Stimulated activated CD4-positive, alpha-beta T cell treated with anti-CD3 and anti-CD28 coated beads, Interleukin-15, amount 100 ng/mL, for 1 hour (primary cell): ENCODE measurements at places on chromosomes 12 and 14.

DNA sequence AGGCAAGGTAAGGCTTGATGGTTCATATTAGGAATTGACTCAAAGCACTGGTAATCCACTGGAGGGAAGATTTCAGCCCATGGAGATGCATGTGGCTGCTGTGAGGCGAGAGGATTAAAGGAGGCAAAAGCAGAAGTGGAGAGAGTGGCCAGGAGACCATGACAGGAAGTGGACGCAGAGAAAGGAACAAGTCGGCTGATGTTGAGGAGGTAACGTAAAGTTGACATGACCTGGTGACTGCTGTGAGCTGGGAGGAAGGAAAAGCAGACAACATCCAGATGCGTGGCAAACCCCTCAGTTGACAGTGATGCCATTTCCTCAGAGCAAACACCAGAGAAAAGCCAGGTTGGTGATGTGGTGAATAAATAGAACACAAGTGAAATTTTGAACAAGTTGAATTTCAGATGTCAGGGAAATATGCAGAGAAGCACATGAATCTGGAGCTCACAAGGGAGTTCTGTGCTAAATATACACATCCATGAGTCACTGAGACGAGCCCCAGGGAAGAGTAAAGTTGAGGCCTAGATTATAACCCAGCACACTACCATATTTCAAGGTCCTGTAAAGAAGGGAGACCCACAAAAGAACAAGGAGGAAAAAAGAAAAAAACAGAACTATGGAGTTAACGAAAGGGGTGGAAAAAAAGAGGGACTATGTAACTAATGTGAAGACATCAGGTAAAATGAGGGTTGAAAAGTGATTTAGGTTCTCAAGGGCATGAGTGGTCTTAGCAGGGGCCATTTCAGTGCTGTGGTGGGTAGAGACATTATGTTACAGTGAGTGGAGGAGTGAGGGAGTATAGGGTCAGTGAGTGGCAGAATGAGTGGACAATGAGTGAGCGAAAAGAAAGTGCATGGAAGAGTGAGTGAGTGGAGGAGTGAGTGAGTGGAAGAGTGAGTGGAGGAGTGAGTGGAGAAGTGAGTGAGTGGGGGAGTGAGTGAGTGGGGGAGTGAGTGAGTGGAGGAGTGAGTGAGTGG lies 61.6 kb upstream of the GZMB start:
- no peak for DNase-seq

GRCh38 chr12:40240779-40241178 lies 16.0 kb downstream of the LRRK2 start:
- DNase-seq = no peak

DNA sequence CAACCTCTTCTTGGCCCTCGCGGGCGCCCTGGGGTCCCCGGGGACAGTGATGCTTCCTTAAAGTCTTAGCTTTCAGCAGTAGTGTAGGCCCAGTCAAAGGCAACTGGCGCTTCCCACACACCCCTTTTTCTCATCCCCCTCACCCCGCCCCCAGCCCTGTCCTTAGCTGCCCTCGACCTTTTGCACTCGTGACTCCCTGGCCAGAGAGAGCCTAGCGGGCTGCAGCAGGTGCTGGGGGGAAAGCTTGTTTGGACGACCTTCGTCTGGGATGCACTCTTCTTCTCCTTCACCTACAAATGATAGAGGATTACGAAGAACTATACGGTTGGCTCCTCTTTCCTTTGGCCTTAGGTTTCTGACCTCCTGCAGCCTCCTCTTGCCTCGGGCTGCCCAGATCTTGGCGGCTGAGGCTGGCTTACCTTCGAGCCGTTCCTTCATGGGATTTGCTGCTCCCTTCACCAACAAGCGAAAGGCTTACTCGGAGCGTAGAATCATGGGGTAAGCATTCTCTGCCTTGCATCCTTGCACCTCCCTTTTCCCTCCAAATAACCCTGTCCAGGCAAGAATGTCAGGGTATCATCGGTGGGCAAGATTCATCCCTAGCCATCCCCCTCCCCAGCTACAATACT lies 815 bp downstream of the COQ10A start:
- no peak for DNase-seq

- no peak for DNase-seq
Measured at GRCh38 chr12:117027251-117028086, 71.7 kb downstream of the TESC start.

DNA sequence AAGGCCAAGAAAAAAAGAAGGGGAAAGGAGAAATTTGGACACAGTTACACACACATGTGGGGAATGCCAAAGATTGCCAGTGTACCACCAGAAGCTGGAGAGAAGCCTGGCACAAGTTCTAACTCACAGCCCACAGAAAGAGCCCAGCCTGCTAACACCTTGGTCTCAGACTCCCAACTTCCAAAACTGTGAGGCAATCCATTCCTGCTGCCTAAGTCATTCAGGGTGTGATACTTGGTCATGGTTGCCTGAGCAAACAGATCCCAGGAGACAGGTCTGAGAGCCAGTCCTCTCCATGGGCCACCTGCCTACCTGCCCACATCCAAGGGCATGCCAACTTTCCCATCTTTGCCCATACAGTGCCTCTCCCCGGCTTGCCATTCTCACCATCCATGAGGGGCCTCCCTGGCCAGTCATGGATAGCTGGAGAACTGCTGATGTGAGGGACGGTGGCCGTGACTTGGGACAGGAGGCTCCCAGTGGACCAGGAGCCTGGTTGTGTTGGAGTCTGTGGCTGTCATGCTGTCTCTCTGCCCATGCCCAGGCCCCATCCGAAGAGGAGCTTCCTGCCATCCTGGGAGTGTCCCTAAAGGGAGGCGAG lies 198.0 kb upstream of the RTL1 start:
- DNase-seq = no peak

GRCh38 chr12:88623777-88624548 lies 43.7 kb upstream of the KITLG start:
- no peak for DNase-seq

DNA sequence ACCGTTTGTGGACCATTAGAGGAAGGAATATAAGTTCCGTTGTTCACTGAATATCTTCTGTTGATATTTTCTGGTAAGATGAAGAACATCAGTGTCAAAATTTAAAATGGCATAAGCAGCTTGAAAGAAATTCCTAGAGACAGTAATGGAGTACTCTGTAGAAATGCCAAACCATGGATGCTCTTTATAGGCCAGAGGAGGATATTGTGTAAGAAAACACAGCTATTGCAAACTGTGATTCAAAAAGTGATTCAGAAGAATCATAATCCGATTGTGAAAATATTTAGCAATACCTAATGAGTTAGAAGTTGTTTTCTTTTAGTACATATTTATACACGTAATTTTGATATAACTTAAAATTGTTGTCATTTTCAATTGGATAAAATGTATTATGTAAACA lies 102.8 kb downstream of the SLC16A7 start:
- no peak for DNase-seq

DNA sequence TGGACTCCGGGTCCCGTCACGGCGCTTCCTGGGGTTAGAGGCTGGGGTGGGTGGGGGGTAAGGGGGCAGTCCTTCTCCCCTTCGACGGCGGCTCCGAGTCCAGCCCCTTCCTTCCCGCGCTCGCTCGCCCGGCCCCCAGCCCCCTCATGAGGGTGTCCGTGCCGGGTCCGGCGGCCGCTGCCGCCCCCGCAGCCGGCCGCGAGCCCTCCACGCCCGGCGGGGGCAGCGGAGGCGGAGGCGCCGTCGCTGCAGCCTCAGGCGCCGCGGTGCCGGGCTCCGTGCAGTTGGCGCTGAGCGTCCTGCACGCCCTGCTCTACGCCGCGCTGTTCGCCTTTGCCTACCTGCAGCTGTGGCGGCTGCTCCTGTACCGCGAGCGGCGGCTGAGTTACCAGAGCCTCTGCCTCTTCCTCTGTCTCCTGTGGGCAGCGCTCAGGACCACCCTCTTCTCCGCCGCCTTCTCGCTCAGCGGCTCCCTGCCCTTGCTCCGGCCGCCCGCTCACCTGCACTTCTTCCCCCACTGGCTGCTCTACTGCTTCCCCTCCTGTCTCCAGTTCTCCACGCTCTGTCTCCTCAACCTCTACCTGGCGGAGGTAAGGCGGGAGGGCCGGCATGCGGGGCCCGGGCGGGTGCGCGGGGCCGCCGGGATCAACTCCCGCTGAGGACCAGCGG lies 500 bp downstream of the GPR137C start:
- peak; percentile 12 for DNase-seq

GRCh38 chr12:41527534-41528116 lies 339.5 kb downstream of the PDZRN4 start:
- no peak for DNase-seq

DNA sequence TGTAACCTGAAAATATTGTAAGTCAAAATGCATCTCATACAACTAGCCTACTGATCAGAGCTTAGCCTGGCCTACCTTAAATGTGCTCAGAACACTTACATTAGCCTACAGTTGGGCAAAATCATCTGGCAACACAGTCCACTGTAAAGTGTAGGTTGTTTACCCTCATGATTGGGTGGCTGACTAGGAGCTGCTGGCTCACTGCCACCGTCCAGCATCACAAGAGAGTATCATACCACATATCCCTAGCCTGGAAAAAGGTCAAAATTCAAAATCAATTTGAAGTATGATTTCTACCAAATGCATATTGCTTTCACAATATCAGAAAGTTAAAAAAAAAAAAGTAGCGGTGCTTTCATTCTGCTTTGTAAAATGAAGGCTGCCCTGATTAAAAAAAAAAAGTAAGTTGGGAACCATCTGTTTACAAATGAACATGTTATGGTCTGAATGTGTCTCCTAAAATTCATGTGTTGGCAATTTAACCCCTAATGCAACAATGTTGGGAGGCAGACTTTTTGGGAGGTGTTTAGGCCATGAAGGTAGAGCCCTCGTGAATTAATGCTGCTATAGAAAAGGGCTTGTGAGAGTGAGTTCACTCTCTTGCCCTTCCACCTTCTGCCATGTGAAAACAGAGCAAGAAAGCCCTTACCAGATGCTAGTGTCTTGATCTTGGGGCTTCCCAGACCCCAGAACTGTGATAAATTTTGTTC lies 211.8 kb downstream of the PPM1H start:
- no peak for DNase-seq

- DNase-seq = no peak
Measured at GRCh38 chr12:116048879-116049278, 228.6 kb downstream of the MED13L start.
